Iris pigment epithelial cell (primary cell): ENCODE measurements at places on chromosomes 6 and 20.

- no peak for DNase-seq
Measured at GRCh38 chr20:62044631-62045030, 21.1 kb downstream of the TAF4 start.

- DNase-seq = peak; percentile 84
Measured at GRCh38 chr6:139981768-139982181, 607.3 kb upstream of the CITED2 start.

DNA sequence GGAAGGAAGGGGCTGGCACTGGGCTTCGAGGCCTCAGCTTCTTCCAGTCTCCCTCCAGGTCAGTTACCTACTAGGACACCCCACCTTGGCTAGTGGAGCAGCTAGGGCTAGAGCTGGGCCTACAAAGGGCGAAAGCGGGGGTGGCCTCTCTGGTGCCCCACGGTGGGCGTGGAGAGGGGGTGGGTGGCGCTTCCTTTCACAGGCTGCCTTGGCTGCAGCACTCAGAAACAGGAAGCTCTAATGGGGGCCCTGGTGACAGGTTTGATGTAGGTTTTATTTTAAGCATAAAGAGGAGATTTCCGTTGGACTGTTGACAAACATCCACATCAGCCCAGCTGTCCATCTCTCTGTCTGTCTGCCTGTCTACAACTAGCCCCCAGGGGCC lies 13.4 kb downstream of the FAM110A start:
- DNase-seq = no peak

DNA sequence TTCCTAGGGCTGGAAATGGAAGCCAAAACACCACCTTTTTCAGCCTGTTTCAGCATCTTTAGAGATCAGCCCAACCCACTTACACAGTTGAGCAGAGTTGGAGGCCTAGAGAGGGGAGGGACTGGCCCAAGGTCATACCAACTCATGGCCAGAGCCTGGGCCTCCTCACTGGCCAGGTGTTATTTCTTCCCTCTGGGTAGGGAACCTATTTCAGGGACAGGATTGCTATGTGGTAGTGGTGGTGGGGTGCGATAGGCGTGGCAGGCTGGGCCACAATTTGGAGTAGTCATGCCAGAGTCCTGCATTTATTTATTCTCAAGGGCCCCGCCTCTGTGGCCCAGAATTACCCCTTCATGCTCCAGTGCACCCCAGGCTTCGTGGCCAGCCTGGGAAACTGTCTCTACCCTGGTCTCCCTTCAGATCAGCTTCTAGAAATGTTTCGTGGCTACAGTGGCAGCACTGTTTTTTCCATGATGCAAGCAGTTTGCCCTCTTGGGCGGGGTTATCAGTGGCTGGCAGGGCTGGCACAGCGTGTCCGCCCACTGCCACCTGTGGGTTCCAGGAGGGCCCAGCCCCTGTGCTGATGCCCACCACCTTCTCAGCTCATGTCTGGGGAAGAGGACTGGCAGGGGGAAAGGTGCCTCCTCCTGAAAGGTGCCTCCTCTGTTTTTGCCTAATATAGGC lies 6.2 kb downstream of the VEGFA start:
- DNase-seq = no peak

- DNase-seq = no peak
Measured at GRCh38 chr6:150627154-150627553, 27.5 kb downstream of the PLEKHG1 start.

GRCh38 chr6:144568241-144568640 lies 283.1 kb downstream of the UTRN start:
- no peak for DNase-seq

DNA sequence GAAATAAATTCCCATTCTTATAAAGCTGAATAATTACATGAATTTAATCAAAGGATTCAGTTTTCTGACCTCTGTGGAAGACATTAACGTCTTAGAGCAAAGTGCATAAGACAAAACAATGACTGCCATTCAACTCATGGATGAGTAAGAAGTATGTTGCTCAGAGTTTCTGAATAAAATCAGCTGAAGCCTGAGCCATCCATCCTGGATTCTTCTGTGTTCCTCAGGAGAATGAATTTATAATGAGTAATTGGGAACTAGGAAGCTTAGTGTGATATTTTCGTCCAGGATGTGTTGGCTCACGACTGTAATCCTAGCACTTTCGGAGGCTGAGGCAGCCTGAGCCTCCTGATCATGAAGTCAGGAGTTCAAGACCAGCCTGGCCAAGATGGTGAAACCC lies 62.8 kb downstream of the PERP start:
- peak; percentile 1 for DNase-seq
